Renal pelvis (tissue), 12 donors: ENCODE measurements at places on chromosomes 4 and X. TPM values are rescaled to one million over a fixed set of nuclear protein-coding genes. Genes with fewer than 3 reads are reported as not detected.

Gene FATE1
- not detected for polyA plus RNA-seq

Gene HSPA4L
- polyA plus RNA-seq: 7.5 TPM

Gene MXRA5
- 13.1 TPM for polyA plus RNA-seq

Gene TRIM75
- 0.09 TPM for polyA plus RNA-seq

Gene GRPR
- polyA plus RNA-seq: 0.27 TPM

Gene FGG
- polyA plus RNA-seq: not detected

Gene XKRX
- polyA plus RNA-seq: 0.38 TPM

Gene TMSB15C
- polyA plus RNA-seq: 17.0 TPM

Gene ENPP6
- polyA plus RNA-seq: 7.9 TPM

Gene TCEAL2
- polyA plus RNA-seq: 10.7 TPM

Gene SYTL5
- polyA plus RNA-seq: 2.3 TPM

Gene RAB9B
- 2.6 TPM for polyA plus RNA-seq

Gene PDZD4
- 12.0 TPM for polyA plus RNA-seq

Gene PRRG3
- 7.9 TPM for polyA plus RNA-seq

Gene SPANXA2
- polyA plus RNA-seq: not detected

Gene GPR50
- not detected for polyA plus RNA-seq

Gene ZXDA
- polyA plus RNA-seq: 5.9 TPM

Gene FUNDC2
- 121 TPM for polyA plus RNA-seq

Gene G6PD
- 45.6 TPM for polyA plus RNA-seq

Gene P2RY10
- polyA plus RNA-seq: 0.23 TPM
